ENCODE measurements at places on chromosomes 7 and 10.

DNA sequence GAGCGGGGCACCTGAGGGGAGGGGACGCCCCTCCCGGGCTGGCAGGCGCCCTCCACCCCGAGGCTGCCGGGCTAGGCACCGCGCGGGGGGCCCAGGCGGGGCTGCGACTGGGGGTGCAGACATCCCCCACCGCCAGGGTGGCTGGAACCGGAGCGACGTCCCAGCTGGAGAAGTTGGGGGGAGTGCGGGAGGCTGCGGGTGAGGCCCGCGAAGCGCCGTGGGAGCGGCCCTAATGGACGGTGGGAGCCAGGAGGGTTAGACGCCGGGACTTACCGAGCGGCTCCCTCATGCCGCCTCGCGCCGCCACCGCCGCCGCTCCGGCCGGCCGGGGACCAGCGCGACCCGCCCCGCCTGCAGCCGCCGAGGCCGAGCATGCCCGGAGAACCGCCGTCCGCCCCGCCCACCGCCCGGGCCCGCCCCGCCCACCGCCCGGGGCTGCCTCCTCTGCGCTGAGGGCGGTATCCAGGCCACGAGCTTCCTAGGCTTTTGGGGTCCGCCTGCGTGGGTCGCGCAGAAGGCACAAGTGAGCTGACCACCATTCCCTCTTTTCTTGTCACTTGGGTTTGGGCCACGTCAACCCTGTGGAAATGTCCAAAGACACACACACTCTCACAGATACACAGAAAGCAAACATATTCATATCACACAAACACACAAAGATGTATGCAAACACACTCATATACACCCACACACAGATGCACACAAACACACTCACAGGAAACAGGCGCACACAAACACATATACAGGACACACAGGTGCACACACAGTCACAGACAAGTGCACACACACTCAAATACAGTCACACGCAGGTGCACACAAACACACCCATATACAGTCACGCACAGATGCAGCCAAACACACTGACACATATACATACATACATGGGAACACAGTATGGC lies at the start of gene JCAD:
Gene JCAD, minus strand, starts transcription at position 378 of the 899 bp plus-strand sequence. CDS start 11,774 bp downstream, outside the sequence.
- no peak for DNase-seq

DNA sequence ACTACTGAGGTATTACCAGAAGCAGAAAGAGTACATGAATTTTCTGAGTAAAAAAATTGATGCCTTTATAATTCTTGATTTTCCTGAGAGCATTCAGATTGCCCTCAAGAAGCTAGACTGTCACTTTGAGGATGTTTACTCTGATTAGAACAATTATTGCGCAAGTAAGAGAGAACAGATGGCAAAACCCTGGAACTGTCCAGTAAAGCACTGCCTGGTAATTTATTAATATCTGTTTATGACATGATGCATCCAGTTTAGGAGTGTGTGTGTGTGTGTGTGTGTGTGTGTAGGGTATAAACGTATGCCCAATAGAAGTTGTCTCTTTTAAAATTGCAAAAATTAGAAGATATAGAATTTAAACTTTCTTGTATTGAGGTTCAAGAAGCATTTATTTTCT lies 379.7 kb downstream of the PHTF2 start:
- DNase-seq: no peak

- no peak for DNase-seq
Observed at GRCh38 chr10:15735763-15736162, 16.0 kb upstream of the ITGA8 start.

GRCh38 chr10:45408421-45409319 lies 34.7 kb downstream of the ALOX5 start:
- DNase-seq: no peak

- no peak for DNase-seq
Observed at GRCh38 chr7:43135129-43135528, 22.7 kb downstream of the HECW1 start.

DNA sequence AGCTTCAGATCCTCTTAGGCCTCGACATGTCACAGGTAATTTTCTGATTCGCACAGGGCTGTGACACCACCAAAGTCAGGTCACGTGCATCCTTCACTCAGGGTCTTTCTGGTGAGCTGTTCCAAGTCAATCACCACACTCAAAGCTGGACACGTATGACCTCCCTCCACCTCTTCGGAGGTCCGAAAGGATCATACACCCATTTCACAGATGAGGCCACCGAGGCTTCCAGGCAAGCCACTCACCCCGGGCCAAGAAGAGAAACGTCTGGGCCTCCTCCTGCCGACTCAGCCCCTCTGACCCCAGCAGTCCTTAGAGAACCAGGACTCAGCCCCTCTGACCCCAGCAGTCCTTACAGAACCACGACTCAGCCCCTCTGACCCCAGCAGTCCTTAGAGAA lies 74.6 kb downstream of the FOXL3 start:
- DNase-seq: no peak

DNA sequence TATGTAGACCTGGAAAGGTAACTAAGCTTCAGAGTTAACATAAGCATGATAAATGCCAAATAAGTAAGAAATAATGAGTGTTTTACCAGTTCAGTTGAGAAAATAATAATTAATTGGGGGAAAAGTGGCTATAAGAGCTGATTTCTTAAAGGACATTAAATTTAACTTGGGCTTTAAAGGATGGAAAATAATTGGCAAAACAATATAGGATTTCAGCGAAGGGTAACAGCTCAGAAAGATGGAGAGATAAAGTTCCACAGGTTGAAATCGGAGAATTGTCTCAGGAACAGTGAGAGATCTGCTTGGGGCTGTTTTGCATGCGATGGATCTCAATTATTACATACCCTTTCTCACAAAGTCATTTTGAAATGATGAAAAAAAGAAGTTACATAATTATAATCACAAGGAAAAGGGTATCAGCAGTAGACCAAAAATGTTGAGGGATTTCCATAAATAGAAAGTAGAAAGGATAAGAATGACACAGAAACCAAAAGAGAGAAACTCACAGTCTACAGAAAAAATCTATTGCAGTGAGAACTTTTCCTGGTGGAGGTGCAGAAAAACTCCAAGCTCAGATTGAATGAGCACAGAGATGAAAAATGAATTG lies 40.1 kb upstream of the ITGB8 start:
- no peak for DNase-seq

- no peak for DNase-seq
Observed at GRCh38 chr7:131365838-131366237, 38.2 kb downstream of the MKLN1 start.

- no peak for DNase-seq
Observed at GRCh38 chr10:30596013-30596412, 33.5 kb downstream of the LYZL2 start.

GRCh38 chr7:108016841-108017775 lies 14.1 kb upstream of the LAMB1 start:
- DNase-seq: no peak

DNA sequence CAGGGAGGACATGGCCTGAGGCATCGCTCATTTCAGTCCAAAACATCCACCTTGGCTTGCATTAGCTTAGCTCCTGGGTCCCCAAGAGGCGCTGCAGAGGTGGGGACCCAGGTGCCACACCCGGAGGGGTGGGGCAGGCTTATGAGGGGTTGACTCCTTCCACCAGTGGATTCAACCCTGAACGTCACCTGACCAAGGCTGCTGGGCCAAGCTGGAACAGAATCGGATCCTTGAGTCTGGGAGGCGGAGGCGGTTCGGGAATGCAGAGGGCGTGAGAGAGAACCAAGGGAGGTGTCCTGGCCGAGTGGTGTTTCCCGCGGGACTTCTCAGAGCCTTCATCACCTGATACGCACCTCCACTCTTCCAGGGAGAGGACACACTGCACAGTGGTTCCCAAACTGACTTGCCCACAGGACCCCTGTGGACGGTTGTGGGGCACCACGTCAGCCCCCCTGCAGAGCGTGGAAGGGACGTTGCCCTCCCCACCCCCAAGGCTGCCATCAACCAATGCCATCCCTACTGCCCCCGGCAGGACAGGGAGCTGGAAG lies 4.5 kb upstream of the MICALL2 start:
- no peak for DNase-seq

DNA sequence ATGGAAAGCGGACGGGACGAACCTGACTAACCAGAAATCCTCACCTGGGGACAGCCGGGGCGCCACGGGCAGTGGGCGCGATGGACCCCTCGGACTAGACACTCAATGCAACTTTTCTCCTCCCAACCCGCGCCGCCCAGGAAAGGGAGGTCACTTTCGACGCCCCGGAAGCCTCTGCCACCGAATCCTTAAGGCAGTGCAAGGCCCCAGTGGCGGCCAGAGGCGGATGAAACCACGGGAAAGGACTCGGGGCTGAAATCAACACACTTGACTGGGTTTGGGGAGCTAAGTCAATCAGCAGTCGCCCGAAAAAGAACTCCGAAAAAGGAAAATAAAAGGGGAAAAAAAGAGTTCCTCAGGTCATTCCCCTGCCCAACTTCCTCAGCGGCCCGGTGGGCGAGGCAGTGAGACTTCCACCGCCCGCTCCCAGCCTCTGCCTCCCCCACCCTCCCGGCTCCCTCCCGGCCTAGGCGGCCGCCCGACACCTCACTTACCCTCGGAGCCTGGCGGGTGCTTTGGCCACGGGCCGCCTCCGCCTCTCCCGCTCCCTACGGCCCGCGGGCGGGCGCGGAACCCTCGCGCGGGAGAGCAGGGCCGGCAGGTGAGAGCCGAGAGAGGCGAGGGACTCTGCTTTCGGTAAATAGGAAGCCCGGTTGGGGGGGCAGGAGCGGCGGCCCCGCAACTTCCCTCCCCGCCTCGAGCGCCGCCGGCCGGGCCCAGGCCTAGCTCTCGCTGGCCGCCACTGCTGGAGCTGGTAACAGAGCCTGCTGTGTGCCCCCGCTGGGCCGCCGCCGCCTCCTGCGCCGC lies 518 bp downstream of the WAPL start:
- DNase-seq: no peak

DNA sequence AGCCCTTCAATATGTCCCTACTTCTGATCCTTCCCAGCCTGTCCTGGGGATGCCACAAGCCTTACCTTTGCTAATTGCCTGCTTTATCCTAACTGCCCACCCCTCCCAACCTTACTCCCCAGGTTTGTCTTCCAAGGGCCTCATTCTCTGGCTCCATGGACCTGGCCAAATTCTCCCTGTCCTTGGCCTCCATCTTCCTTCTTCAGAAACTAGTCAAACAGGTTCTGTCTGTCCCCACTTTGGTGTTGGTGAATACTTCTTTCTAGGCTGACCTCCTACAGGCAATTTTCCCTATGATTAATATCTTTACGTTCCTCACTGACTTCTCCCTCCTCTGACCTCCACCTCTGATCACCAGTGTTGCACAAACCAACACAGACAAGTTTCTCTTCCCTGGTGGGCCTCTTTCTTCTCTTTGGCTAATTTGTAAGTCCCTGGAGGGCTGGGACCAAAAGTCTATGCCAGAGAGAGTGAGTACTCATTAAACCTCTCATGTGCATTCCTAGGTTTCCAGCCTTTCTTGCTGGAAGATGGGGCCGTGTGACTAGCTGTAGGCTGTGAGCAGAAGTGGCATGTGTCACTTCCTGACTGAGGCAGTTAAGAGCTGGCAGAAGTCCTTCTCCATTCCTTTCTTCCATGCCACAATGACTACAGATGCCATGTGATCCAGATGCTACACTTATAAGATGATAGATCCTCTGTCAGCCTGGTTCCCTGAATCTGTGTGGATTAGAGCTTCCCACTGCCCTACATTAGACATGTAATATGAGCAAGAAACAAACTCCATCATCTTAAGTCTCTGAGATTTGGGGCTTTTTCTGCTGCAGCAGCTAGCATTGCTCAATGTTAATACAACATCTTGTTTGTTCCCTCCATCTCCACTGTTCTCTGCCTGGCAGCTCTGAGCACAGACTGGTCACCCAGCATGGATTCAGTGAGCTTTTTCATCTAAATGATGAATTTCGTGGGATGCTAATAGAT lies 382.7 kb downstream of the RPS24 start:
- DNase-seq: no peak

DNA sequence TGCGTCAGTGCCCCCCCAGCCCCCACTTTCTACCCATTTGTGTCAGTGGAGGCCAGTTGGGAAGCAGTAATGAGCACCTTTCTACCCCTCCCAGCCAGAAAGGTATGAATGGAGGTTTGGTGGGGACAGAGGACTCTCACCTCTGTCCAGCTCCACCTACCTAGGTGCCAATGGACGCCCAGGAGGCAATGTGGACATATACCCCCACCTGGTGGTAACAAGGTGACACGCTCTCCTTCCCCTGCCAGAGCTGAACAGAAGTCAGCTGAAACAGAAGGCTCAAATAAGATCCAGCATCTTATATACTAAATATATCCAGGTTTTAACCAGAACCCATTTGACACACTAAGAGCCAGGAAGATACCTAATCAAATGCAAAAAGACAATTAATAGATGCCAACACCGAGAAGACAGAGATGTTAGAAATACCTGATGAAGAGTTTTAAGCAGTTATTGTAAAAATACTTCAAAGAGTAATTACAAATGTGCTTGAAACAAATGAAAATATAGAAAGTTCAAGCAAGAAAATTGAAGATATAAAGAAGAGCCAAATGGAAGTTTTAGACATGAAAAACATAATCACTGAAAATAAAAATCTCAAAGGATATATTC lies 18.4 kb upstream of the SORCS3 start:
- DNase-seq: no peak

DNA sequence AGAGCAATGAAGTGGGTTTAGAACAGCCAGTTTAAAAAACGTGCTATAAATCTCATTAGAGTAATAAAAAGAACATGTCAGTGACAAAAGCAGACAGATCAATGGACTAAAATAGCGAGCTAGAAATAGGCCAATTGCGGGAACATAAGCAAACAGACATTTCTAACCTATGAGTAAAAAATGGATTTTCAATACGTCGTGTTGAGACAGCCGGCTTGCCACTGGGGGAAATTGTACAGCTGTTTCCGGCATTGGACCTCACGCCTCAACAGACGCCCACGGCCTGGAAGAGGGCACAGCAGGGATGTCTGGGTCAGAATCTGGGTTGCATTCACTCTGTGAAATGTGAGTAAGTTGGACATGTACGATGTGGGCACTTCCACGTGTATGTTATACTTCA lies 92.9 kb downstream of the SVOPL start:
- no peak for DNase-seq

DNA sequence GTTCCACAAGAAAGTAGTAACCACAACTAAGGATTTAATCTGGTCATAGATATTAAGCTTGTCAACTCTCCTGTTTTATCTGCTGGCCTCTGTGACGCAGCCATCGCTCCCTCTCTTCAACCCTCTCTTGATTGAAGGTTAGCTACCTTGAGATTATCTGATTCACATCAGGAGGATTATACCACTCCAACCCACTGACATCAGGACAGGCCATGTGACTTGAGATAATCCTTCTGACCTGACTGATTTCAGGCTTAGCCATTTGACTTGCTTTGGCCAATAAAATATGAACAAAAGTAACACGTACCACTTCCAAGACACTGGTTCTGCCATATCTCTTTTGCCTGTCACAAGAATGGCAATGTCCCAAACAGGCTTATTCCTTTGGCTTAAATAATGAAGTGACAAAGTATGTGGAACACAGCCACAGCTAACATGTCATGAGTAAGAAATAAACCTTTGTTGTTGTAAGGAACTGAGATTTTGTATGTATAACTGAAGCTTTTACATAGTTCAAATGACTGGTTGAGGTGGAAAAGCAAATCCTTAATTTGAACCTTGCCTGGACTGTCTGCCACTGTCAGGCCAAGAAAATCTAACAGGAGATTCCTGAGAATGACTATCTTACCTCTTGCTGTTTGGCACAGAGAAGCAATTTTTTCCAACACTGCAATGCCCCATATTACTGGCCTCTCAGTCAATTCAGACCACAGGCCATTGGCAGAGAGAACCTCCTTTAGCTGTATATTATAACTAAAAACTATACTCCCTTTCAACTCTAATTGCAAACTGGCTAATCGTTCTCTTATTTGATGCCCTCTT lies 13.9 kb downstream of the ZNF438 start:
- DNase-seq: no peak

- no peak for DNase-seq
Observed at GRCh38 chr10:59706851-59707797, 2.5 kb downstream of the SLC16A9 start.

All from stimulated activated CD4-positive, alpha-beta T cell treated with anti-CD3 and anti-CD28 coated beads, TNF-alpha, amount 100 ng/mL, for 1 hour (primary cell).